ENCODE measurements at places on chromosomes 3 and 15. TPM values are rescaled to one million over a fixed set of nuclear protein-coding genes. Genes with fewer than 3 reads are reported as not detected.

Gene DUOXA1
- not detected for total RNA-seq

Gene SCAMP5
- 12.1 TPM for total RNA-seq

Gene AGBL1
- total RNA-seq, result not detected

Gene CORO2B
- total RNA-seq, result 9.1 TPM

Gene USP50
- total RNA-seq, result not detected

Gene ACKR2
- total RNA-seq, result not detected

Gene IL17RD
- total RNA-seq, result 0.09 TPM

Gene SCG3
- not detected for total RNA-seq

Gene GOLGA6L10
- 0.39 TPM for total RNA-seq

Gene C3orf49
- total RNA-seq, result not detected

Gene AGTR1
- not detected for total RNA-seq

Gene COMMD2
- total RNA-seq, result 28.8 TPM

Gene CCNB2
- 61.5 TPM for total RNA-seq

Gene CCR9
- not detected for total RNA-seq

Gene PP2D1
- not detected for total RNA-seq

DNA sequence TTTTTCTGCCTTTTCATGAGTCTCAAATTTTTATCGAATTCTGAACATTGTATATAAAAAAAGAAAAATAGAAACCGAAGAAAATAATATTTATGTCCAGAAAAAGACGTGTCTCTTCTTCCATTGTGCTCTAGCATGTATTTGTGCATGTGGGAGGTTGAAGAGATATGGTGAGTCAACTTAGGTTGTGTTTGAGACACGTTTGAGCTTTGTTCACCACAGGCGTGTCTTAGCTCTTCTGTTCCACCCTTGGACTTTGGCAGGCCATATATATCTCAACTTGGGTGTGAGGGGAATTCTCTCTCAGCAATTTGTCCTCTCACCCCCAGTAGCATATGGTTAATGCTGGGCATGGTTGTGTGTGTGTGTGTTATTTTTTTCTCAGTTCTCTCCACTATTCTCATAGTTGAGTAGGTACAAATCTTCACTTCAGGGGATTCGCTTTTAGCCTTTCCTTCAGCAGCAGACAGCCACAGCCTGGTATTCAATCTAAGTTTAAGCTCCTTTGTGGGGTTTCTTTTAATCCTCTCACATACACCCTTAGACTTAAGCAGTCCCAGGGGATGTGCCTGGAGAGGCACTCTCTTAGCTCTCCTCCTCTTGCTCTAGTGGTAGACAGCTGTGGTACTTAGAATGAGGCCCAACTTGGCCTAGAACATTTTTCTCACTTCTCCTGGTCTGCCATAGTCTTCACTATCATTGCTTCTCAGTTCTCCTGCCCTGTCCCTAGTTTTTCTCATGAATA, 286.5 kb upstream of the RBMS3 start:
- DNase-seq, result no peak

GRCh38 chr3:128546646-128547045, 53.6 kb upstream of the GATA2 start:
- DNase-seq, result no peak

DNA sequence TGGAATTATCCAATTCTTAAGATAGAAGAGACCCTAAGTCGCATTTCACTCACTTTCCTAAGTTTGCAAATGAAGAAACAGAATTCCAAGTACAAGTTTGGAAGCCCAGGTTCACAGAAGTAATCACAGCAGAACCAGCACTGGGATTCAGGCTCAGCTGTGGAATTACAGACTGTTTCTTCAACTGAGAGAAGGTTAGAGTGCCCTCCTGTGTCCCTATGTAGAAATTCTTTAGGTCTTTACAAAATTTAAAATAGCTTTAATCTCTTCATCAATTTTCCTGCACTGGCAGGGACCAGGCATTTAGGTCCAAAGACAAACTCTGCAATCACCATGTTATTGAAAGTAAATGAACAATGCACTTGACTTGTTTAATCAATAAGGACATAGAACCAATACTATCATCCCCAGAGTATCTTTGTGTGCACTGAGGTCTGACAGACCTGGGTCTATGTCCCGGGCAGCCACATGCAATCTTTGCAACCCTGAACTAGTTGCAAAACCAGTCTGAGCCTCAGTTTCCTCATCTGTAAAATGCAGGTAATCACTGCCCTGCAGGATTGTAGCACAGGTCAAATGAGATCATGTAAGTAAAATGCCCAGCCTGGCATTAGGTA, 96.3 kb upstream of the ZBED2 start:
- DNase-seq, result peak; percentile 55

DNA sequence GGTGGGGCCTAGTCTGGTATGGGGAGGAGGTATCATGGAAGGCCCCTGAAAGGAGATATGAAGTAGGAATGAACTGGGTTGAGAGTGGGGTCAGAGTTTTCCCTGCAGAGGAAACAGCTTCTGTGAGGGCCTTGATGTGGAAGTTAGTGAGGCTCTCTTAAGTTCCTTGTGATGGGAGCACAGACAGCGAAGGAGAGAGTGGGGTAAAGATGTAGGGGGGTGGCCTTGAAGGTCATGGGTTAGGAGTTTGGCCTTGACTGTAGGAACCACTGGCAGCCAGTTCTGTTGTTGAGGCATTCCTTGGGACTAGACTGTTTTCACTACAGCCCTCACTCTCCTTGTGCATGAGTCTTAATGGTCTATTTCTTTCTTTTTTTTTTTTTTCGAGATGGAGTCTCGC, 77.8 kb upstream of the NMNAT3 start:
- DNase-seq, result no peak

GRCh38 chr3:190074817-190075216, 45.9 kb downstream of the P3H2 start:
- no peak for DNase-seq

DNA sequence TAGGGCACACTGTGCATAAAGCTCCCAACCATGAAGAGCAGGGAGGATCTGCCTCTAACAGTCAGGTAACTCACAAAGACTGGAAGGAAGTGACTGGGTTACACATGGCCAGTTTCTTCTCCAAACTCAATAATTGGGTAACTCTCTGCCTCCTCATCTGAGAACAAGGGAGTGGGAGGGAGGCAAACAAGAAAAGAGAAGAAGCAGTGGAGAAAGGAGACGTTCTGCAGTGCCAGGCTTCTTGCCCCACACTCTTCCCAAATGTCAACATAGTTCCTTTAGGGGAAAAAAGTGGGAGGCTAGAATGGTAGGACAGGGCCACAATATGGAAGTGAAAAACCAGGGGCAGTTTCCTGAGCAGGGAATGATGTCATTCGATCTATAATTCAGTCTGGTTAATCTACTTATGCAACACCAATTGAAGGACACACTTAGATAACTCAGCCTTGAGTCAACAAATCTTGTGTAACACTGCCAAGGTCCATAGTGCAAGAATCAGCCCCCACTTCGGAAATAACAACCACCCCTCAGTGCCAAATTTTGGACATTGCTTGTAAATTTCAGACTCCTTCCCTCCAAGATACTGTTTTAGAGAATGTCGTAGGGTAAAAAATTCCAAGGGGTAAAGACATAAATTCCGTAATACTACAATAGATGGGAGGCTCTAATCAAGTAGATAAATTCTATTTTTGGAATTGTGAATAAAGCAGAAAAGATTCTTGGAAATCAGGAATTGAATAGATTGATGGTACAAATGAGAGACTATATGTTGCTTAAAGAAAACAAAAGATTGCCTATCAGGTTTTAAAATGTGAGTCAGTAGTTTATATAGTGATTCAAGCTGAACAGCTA, 143.0 kb downstream of the LPP start:
- peak; percentile 62 for DNase-seq

DNA sequence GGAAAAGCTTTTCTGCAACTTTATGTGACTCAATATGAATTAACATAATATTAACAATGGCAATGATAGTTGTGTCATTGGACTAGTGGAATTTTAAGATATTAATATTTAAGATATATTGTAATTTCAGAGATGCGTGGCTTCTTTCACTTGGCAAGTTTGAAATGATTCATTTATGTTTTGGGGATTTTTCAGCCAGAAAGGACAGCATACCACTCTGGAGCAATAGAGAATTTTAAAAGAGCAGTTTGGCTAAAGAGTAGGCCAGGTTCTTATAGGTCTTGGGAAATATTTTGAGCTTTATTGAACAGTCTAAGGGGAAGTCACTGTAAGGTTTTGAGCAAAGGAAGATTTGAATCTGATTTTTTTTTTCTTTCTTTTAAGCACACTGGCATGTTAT, 16.5 kb downstream of the GMPS start:
- DNase-seq, result no peak

DNA sequence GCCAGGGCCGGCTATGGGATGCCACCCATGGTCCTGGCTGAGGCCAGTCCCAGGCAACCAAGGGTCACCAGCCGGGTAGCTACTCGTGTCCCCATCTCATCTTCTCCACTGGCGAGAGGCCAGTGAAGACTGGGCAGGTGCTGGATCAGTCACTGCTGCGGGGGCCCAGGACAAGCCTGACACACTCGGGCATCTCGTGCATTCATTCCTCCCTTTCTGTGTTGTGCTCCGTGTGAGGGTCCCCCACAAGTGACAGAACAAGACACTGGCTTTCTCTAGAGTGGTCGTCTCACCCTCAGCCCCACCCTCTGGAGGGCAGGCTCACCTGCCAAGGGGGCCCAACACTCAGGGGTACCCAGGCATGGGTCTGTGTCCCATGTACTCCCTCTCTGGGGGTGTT, 48.4 kb downstream of the ROPN1B start:
- DNase-seq, result no peak

DNA sequence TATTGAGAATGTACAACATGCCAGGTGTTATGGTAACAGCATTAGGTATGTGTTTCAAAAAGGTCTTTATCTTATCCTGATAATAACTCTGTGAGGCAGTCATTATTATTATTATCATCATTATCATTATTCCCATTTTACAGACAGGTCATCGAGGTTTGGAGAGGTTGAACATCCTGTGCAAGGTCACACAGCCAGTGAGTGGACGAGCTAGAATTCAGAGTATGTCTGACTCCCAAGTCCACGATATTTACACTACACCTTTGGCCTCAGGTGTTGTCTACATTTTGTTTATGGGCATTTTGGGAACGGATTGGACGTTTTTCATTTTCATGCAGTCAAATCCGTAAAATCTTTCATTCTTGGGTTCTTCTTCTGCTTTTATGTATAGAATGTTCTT, 24.0 kb downstream of the GLDN start:
- no peak for DNase-seq

DNA sequence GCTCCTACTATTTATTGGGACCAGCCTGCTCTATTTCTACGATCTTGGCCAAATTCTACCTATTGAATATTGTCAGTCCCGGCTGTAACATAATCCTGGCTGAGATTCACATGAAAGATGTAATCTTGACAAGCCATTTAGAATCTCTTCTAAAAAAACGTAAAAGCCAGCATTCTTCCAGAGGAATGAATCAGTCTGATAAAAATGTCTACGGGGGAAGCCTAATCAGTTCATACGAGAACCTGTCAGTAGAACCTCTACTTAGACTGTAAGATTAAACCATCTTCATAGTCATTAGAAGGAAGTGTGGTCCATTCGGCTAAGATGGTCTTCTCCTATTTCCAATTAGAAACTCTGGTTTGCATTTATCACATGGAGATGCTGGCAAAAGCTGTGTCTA, 147.2 kb upstream of the WNT5A start:
- no peak for DNase-seq

- DNase-seq, result no peak
Measured at GRCh38 chr15:52682781-52683180, 3.6 kb upstream of the ATOSA start.

GRCh38 chr3:106124818-106125217, 256.0 kb upstream of the CBLB start:
- DNase-seq, result no peak

DNA sequence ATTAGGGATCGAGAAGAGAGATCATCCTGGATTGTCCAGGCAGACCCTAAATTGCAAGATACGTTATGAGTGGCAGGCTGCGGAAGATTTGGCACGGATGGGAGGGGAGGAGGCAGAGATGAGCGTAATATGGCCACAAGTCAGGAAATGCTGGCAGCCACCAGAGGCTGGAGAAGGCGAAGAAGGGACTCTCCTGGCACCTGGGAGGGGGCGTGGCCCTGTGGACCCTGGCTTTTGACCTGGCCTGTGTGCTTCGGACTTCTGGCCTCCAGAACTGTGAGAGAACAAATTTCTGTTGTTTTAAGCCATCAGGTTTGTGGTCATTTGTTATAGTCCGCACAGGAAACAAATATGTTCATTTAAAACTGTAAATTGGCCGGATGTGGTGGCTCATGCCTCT, 31.9 kb upstream of the IGF1R start:
- no peak for DNase-seq

- DNase-seq, result no peak
Measured at GRCh38 chr3:52830535-52831258, at the start of gene ITIH4. Gene ITIH4, minus strand, starts transcription at chr3:52830672. Its CDS starts 30 bp downstream, at chr3:52830642.

- peak; percentile 45 for DNase-seq
Measured at GRCh38 chr3:138941259-138941885, 5.6 kb downstream of the FOXL2 start.

DNA sequence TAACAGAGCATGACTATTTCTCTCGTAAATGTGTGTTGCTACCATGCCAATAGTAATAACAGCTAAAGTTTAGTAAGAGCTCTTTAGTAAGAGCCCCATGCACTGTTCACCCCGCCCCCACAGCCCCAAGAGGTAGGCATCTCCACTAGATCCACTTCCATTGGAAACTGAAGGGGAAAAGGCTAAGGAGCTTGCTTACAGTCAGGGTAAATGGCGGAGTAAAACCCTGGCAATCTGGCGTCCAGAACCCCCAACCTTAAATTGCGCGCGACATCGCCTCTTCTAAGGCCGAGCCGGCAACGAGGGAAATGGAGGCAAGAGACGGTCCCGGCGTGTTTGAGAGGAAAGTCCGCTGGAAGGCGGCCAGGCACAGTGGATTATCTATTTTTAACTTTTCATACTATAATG, 654 bp upstream of the C3orf38 start:
- DNase-seq, result peak; percentile 25

GRCh38 chr3:146326875-146327543, 76.1 kb upstream of the PLSCR4 start:
- DNase-seq, result peak; percentile 68

DNA sequence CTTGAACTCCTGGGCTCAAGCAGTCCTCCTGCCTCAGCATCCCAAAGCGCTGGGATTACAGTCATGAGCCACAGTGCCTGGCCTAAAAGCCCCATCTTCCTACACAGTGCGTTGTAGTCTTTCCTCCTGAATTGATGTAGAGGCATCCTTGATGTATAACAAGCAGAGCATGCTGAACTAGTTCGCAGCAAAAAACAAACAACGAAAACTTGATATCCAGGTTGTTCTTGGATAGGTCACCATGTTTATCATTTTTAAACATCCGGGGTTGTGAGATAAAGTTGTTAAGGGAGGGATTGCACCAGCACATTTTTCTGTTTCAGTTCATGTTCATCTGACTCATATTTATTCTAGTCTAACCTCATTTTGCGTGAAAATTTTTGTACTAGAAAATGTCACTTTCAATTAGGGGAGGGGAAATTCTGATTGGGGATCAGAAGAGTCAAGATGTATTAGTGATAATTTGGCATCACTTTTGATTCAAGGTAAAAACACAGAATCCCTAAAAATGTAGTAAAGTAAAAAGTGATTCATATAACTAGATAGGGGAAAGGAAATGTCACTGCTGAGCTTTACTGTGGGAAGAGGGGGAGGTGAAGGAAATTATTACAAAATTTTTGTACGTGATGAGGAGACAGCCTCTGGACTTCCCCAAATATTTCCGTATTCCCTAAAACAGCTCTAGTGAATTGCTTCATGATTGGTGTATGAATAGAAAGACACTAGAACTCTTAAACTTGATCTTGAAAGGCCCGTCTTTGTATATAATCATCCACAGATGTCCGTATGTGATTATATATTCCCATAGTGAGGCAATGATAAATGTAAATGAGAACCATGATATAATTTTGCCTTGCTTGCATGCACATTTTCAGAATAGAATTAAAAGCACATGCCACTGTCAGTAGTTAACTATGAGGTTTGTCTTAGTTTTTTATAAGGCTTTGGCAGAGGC, 22.9 kb downstream of the RAB8B start:
- DNase-seq, result peak; percentile 58

- no peak for DNase-seq
Measured at GRCh38 chr3:120741320-120741719, 996 bp downstream of the RABL3 start.

Data from HFFc6 (cell line).